ENCODE measurements at places on chromosomes 13 and 19.

GRCh38 chr13:46341112-46341711 lies 45.8 kb downstream of the RUBCNL start:
- DNase-seq, result no peak

- DNase-seq, result no peak
Measured at GRCh38 chr19:51020988-51021651, 1.6 kb upstream of the KLK10 start.

GRCh38 chr13:66618702-66619101 lies 611.4 kb downstream of the PCDH9 start:
- DNase-seq, result no peak

GRCh38 chr13:95137096-95137495 lies 164.2 kb downstream of the ABCC4 start:
- no peak for DNase-seq

DNA sequence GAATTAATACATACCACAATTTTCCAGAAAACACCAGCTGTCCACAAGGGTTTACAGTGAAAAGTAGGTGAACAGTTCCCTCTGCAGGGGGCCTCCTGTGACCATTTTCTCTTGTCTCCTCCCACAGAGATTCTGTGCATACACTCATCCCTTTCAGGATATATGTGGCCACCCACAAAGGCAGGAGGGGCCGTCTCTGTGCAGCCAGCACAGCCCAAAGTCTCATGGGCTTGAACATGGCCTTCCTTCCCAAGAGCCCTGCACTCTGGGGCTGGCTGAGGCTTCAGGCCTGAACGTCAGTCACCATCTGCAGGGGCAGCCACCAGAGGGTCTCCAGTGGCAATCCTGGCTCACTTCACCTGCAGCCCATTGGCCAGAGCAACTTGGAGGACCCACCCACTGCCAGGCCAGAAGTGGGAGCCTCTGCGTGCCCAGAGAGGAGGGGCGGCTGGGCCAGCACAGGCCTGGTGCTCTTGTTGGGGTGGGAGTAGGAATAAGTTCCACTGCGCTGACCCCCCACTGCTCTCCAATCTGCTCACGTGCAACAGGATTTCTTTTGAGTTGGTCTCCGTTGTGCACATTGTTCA lies 25.1 kb downstream of the TMEM161A start:
- no peak for DNase-seq

DNA sequence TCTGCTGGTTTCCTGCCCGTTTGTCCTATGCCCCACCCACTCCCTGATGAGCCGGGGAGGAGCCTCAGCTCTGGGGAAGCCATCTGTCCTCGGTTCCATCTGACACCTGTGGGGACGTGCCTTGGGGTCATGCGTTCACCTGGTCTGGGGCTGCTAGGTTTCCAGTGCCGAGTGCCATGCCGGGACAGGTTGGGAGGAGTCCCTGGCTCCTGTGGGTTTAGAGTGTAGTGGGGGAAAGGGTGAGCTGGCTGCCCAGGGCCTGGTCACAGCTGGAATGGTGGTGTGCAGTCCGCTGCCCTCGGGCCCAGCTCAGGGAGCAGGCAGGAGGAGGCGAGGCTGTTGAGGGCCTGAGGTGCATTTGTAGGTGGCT lies 2.5 kb downstream of the KDM4B start:
- no peak for DNase-seq

- no peak for DNase-seq
Measured at GRCh38 chr19:5882421-5882968, 12.2 kb upstream of the FUT5 start.

DNA sequence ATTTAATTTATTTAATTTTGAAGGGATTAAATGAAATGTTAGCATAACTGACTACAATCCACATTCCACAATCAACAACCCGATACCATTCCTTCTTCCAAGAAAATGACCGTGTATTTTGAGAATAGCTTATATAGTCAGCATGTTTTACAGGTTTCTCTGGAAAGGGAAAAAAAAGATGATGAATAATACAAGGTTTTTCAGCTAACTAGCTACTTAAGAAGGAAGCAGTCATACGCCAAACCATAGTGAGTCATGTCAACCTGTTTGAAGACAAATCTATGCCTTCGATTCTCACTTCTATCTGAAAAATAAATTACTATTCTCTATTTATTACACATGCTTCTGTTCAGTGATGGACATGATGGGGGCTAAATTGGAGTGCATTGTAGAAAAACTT lies 258.6 kb downstream of the EFNB2 start:
- no peak for DNase-seq

- DNase-seq, result no peak
Measured at GRCh38 chr19:1577090-1577928, 9.2 kb upstream of the MEX3D start.

- DNase-seq, result no peak
Measured at GRCh38 chr19:36001605-36002004, 6.6 kb downstream of the SDHAF1 start.

DNA sequence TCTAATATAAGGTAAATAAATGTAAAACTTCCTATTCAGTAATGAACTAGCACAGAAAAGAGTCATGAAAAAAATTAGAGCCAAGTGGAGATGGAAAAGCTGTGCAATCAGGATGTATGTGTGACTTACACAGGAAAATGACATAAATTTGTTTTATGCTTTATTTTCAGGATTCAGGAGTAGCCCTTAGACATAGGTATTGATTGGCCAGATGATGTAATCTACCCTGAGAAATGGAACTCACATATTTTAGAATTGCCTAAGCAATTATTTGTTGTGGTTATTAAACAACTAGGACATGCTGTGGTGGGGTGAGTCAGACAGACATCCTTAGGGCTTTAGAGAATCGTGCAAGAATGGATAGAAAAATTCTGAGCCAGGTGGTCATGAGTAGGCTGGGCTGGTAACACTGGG lies 110.6 kb downstream of the PCDH9 start:
- no peak for DNase-seq

DNA sequence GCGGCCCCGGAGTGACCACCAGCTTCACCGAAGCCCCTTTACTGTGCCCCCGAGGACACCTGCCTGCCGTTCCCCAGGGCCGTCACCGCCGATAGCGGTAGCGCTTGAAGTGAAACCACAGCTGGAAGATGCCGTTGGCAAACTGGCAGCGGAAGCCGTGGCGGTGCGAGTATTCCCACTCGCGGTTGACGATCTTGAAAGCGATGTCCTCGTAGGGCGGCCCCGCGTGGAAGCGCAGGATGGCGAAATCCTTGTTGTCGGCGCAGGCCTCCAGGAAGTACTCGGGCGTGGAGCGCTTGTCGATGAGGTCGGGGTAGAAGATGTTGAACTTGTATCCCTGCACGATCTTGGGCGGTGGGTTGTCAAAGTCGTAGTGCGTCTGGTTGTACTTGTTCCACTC lies 5.2 kb upstream of the TBXA2R start:
- no peak for DNase-seq

GRCh38 chr19:35294328-35294727 lies 2.4 kb downstream of the MAG start:
- no peak for DNase-seq

- DNase-seq, result no peak
Measured at GRCh38 chr19:1065606-1066109, 1.3 kb upstream of the ARHGAP45 start.

DNA sequence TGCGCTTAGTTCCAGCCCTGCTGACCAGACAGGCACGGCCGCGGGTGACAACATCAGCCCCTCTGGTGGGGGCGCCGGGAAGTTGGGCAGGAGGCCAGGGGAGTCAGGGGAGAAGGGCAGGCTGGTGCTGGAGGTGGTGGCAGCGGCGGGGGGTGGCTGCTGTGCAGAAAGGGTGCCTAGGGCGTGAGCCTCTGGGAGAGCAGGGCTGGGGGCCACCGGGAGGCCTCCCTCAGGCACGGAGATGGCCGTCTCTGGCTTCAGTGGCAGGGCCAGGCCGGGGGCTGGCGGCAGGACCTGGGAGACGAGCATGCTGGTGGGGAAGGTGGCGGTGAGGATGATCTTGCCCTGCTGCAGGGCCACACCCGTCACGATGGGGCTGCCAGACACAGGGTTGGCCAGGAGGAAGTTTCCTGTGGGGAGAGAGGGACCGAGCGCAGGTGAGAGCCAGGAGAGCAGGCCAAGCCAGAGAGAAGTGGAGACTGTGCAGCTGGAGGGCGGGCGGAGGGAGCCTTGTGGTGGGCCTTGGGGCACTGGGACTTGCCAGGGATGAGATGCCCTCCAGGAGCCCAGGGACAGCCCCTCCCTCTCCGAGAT lies 3.3 kb downstream of the SIX5 start:
- DNase-seq, result no peak

DNA sequence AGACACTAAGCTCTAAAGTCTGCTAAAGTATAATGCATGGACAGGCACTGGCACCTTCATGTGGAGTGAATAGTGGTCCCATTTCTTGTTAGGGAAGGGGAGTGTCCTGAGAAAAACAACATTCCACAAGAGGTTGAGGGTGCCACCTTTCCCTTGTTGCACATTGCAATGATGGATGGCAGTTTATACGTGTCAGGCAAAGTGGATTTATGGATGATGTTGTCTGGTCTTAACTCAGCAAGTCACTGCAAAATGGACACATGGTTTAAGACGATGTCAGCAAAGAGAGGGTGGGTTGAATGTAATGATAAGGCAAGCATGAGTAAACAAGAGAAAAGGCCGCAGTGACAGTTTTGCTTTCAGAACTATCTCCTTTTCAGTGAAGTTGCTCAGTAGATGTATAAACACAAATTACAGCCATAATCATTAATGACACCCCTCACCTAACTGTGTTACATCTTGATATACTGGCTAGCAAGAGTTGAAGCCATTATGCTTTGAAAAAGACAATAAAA lies 19.6 kb upstream of the CBY2 start:
- no peak for DNase-seq

- no peak for DNase-seq
Measured at GRCh38 chr13:41649659-41650058, 192.3 kb downstream of the RGCC start.

- no peak for DNase-seq
Measured at GRCh38 chr13:27381601-27382000, 42.8 kb upstream of the GTF3A start.

DNA sequence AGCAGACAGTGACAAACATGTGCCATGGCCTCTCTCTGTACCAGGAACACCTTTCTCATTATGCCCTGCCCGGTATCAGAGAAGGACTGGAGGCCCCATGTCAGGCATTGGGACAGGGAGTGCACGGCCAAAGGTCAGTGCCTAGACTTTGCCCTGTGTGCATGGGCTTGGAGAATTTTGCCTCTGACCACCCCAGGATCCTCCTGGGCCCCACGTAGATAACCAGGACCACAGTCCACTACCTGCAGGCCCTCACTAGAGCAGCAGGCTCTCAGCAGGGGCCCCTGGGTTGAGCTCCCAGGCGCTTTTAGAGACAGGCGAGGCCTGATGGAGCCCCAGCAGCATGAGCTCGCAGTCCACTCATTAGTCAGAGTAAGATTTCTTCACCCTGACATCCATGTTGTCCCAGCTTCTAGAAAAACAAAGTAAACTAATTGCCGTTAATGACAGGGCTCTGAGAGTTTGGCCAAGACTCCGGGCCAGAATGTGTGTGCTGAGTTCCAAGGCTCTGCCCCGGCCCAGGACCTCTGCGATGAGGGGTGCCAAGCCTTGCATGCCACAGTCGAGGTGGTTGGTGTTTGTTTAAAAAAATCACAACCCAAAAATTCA lies 42.7 kb downstream of the CAPN12 start:
- no peak for DNase-seq

GRCh38 chr13:93307136-93307535 lies 80.5 kb downstream of the GPC6 start:
- no peak for DNase-seq

DNA sequence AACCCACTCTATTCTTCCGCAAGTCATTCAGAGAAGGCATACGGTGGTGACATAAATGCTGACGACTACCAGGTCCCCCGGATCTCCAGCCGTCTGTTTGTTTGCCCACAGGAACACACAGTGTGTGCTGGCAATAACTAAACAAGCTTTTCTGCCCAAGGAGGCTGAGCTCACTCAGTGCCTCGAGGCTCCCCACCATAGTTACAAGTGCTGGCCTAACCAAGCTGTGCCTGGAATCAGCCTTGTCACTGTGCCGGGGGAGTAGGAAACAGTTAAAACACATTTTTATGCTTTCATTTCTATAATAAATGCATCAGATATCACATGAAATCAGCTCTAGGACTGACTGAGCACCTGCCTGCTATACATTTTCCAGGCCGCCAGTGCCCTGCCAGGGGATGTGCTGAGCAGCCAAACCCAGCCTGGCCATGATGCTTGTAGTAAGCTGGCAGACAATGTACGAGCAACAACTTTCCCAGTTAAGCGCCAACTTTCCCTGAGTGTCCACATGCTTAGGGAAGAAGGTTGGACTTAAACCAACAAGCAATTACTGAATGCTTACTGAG lies 28.1 kb downstream of the BRD4 start:
- no peak for DNase-seq

DNA sequence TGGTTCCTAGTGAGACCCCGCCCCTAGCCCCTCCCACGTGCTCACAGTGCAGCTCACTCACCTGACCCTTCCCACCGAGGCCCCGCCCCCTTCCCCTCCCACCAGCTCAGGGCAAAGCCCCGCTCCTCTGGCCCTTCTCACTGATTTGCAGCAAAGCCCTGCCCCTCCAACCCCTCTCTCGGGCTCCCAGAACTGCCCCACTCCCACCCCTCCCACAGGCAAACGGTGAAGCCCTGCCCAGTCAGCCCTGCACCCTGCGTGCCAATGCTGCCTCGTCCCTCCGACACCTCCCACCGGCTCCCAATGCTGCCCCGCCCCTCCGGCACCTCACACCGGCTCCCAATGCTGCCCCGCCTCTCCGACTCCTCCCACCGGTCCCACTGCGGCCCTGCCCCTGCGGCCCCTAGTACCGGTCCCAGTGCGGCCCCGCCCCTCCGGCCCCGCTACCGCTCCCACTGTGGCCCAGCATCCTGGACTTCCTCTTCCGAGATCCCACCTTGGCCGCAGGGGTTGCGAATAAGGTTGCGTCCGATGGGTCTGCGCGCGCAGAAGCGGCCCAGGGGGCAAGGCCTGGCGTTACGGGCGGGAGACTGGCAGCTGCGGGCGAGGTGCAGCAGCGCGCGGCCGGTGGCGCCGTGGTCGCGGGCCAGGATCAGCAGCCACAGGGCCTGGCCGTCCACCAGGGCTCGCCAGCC lies 834 bp downstream of the FBXO27 start:
- peak; percentile 31 for DNase-seq

DNA sequence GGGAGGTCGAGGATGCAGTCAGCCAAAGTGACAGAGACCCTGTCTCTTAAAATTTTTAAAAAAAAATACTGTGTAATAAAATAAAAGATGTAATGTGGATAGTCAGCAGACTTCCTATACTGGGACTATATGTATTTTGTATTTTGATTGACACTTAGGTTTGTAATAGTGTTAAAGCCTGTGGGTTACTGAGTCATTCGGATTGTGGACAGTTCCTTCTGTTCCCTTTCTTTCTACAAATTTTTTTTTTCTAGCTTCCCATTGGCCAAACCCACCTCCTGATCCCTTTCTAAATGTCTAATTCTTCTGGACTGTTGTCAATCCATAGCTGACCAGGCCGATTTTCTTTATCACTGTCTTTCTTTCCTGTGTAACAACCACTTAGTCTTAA lies 108.0 kb downstream of the DNAJC3 start:
- no peak for DNase-seq

GRCh38 chr19:33424181-33424580 lies 50.7 kb downstream of the CEBPG start:
- DNase-seq, result no peak

DNA sequence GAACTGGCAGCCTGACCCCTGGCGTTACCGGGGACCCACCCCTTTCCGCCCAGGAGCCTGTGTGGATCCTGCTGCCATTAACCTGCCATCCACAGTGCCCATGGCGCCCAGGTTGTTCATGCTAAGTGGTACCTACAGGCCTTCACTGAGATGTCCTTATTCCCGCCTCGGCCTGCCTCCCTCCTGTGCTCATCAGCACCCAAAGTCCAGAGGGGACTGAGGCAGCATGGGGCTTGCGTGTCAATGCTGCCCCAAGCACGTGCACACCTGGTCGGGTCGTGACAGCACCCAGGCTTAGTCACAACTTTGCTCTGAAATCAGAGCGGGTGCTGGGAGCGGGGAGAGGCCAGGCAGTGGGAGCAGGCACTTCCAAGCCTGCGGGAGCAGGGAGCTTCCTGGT lies 3.7 kb upstream of the INTS6 start:
- DNase-seq, result no peak

Measured in SIG-M5 (cell line).